ENCODE measurements at places on chromosomes 7 and 10.

DNA sequence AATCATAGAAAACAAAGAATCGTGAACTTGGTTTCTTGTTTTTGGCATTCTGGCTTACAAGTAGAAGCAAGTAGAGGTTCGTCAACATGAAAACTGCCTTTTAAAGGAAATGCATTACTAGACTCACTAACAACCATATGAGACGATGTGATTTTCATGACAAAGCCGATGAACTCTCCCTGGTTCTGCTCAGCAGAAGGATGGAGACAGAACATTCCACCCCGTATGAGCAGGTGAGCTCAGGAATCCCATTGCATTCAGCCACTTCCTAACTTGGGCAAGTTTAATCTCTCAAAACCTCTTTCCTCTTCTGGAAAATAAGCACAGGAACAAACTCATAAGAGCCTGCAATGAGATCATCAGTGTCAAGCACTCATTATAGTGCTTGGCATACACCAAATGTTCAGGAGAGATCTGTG lies 57.4 kb upstream of the SVIL start:
- DNase-seq: no peak

GRCh38 chr7:39045231-39045630 lies 67.5 kb downstream of the POU6F2 start:
- DNase-seq: no peak

DNA sequence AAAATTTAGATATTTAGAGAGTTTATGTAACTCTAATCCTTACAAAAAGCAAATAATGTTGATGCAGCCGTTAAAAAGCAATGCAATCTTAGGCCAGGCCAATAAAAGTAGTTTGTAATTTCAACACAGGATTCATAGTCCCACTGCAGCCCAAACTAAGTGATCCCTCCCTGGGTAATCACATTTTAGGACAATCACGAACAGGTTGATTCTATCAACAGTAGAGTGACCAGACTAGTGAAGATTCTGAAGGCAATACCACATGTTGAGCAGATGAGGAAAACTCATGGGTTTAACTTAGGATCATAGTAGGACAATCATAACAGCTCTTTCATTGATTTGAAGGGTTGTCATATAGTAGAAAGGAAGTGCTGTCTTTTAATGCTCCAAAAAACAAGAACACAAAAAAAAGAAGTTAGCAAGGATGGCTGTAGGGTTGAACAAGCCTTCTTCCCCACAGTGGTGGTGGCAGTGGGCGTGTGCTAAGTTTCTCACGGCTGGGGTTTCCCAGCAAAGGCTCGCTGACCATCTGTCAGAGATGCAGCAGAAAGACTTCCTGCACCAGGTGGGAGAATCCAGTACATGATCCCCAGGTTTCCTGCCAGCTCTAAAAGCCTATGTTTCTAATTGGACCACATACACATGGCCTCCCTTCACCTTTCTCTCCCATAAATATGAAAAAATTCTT lies 212.2 kb downstream of the CHRM2 start:
- no peak for DNase-seq

GRCh38 chr10:1281405-1281782 lies 225.2 kb downstream of the WDR37 start:
- no peak for DNase-seq

GRCh38 chr7:141375442-141375841 lies 175.8 kb upstream of the AGK start:
- DNase-seq: no peak

- no peak for DNase-seq
Measured at GRCh38 chr10:71778071-71778825, 4.9 kb upstream of the VSIR start.

- no peak for DNase-seq
Measured at GRCh38 chr10:102785818-102786217, 42.1 kb downstream of the WBP1L start.

DNA sequence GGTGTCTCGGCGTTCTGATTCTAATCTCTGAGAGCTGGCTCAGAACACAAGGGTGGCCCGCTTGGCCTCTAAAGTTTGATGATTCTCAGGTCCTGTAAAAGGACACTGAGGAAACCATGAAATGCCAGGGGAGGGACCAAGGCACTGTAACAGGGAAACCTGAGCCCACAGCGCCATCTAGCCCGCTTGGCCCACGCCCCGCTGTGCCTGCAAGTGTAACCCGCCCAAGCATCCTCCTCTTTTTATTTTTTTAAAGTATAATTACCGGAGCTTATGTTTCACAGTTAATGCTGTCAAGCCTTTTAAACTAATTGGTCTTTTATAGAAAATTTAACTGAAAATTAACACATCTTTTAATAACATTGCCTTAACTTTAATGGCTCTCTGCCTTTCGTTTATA lies 734.7 kb downstream of the KCNMA1 start:
- no peak for DNase-seq

Measured in NCI-H446 (cell line).